ENCODE measurements at places on chromosomes 4 and X.

DNA sequence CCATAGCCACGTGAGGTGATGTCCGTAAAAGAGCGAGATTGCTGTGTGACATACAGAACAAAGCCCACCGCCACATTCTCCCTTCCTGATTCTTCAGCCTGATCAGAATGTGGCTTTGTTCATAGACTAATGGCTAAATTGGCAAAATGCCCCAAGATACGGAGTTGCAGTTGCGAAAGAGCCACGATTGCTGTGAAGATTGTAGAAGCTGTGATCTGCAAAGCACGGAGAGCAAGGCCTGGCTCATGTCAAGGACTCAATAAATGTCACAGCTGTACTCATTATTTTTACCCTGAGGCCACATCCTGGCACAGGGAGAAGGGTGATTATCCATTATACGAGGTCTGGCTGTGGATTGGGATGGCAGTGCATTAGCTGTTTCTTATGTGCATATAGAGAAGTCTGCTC is 34.2 kb downstream of the ARSD start:
- DNase-seq: no peak

- DNase-seq: no peak
Observed at GRCh38 chr4:54032558-54033135, 31.8 kb downstream of the CHIC2 start.

- no peak for DNase-seq
Observed at GRCh38 chr4:15327311-15328298, 100.2 kb upstream of the C1QTNF7 start.

DNA sequence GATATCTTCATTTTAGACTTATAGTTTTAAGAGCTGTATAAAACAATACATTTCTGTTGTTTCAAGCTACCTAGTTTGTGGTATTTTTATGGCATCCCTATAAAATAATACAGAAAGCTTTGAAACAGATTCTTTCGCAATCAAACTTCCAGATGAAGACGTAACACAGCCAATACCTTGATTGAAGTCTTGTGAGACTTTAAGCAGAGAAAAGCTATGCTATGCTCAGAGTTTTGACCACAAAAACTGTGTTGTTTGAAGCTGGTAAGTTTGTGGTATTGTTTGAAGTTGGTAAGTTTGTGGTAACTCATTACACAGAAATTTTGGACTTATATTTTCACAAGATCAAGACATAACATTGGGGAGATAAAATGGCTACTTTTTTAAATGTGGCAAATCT is 201.8 kb upstream of the UGT8 start:
- no peak for DNase-seq

- DNase-seq: no peak
Observed at GRCh38 chr4:141124224-141124623, 9.0 kb downstream of the RNF150 start.

DNA sequence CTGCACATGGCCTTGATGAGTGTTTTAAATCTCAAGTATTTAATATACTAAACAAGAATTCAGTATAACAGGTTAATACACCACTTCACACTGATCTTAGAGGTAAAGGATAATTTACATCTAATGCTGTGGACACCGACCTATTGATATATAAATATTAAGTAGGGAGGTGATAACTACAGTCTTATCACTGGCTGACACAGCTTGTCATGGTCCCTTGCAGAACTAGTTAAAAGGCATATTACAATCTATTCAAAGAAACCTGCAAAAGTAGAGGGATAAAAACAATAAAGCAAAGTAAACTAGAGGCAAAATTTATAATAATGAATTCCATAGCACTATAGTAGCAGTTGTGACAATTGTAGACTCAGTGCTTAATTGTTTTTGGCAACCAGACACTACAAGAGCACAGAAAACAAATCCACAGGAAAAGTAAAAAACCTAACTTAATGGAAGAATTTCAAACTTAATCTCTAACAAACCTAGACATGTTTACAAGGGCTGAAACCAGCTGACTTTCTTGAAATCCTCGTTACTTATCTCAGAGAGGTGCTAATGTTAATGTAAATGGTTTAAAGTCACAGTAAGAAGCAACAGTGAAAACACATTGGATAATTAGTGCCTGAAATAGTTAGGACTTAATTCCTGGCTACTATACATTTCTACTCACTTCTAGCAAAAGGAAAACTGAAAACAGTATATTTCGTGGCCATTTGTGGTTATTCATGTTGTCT is 25.0 kb downstream of the MFAP3L start:
- DNase-seq: no peak

- DNase-seq: no peak
Observed at GRCh38 chrX:123581586-123581985, 151.3 kb downstream of the THOC2 start.

GRCh38 chrX:48058621-48059295 is 12.7 kb downstream of the ZNF630 start:
- DNase-seq: no peak

DNA sequence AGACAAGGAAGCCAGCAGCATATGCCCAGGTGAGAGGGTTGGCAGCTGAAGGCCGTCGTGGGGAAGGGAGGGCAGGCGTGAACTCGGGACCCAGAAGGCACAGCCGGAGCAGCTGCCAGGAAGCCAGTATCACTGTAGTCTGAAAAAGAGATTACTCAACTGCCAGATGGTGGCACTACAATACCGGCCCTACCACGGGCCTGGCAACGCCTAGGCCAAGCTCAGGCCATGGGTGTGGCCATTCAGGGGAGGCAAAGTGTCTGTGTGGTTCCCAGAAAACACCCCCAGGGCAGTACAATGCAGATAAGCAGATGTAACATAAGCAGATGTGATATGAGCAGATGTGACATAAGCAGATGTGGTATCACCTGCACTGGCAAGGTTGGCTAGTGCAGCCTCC is 236.0 kb downstream of the AFAP1 start:
- DNase-seq: no peak

GRCh38 chrX:45233531-45233930 is 32.9 kb upstream of the DIPK2B start:
- DNase-seq: no peak

- no peak for DNase-seq
Observed at GRCh38 chr4:140059159-140059558, 94.8 kb downstream of the MAML3 start.

DNA sequence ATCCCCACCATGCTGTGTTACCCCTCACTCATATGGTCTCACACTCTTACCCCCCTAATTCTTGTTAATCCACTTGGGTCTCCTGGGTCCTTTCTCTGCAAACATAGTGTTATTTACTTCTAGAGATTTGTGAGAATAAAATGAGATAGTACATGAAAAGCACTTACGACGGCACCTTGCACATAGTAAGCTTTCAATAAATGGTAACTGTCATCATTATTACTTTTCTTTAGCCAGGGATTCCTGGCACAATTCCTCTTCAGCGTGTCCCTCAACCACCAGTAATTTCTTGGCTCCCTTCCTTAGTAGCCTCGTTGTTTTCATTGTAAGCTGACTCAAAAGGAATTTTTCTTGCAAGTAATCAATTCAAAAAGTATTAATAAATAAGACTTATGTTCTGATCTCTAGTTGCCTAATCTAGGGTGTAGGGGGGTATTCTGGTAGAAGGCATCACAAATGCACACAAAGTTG is 30.1 kb upstream of the RBMX start:
- no peak for DNase-seq

DNA sequence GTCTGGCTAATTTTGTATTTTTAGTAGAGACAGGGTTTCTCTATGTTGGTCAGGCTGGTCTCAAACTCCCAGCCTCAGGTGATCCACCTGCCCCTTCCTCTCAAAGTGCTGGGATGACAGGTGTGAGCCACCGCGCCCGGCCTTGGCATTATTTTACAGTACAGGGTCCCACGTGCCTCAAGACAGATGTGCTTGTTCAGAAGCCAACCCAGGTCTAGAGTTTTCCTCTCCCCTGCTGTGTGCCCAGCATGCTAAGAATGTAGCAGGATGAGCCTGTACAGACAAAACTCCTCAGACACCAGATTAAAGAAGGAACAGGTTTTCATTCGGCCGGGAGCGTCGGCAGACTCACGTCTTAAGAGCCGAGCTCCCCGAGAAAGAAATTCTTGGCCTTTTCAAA is 42.2 kb downstream of the CRLF2 start:
- no peak for DNase-seq

DNA sequence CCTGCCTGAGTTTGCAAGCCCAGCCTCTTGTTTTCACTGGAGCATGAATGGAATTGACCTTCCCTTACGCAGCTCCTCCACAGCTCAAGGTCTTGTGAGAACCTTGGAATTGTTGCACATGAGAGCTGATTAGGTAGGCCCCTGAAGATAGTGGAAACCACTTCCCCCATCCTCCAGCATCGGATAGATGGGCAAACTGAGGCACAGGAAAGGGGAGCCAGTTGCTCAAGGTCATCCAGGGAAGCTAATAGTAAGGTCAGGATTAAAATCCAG is 27.2 kb downstream of the PJA1 start:
- DNase-seq: no peak

GRCh38 chr4:70623323-70623722 is 5.2 kb upstream of the ENAM start:
- DNase-seq: no peak

DNA sequence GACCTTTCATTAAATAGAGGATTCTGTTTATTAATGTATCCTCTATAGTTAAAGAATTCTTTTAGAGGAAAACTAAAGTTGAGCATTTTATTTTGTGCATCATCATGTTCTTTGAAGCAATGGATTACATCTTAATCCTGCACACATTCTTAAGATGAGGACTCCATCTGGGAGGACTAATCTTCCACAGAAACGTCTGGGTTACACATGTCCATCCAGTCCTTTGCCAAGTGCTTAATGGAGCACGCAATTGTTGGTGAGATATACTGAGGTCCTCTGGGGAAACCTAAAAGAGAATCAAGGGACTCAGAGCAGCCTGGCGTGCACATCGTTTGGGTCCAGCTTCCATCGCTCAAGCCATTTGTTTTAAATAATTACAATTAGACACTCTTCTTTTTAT is 115.1 kb upstream of the SFRP2 start:
- no peak for DNase-seq

DNA sequence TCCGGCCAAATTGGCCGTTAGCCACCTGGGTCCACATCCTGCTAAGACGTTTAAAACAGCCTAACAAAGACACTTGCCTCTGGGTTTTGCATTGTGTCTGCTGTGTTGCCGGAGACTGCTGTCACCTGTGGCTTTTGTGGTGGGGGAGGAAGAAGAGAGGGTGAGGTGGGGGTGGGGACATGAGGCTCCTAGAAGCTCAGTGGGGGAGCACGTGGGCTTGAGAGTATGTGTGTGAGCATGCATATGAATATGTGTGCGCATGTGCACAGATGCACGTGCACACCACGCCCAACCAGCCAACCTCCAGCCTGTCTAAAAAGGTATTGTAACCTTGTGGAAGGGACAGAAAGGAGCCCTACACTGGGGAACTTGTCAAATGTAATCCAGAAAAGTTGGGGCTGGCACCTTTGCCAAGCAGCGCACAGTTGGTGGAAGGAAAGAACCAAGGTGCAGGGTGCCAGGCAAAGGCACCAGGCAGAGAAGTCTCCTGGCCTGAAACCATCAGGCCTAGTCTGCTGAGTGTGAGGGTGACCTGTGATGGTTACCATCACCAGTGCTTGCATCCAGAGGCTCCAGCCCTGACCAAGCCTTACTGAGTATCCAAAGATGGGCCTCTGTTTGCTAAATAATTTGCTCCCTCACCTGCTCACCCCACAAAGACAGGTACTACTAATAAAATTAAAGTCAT is 10.1 kb upstream of the SASH3 start:
- no peak for DNase-seq

GRCh38 chr4:153546280-153546679 is 80.1 kb downstream of the TMEM131L start:
- no peak for DNase-seq

DNA sequence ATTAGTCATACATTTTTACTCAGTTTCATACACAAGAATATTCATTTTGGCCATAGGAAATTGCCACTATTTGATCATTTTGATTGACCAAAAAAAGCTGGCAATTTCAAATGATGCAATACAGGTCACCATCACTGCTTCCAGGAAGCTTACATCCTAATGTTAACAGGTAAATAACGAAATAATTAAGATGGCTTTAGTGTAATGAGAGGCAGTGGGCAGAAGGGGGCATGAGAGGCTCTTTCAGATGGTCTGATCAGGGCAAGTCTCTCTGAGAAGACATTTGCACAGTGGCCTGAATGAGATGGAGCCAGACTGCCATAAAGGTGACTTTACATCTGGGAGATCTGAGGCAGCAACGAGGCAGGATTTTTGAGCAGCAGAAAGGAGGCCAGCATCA is 170.7 kb downstream of the SLIT2 start:
- DNase-seq: no peak

DNA sequence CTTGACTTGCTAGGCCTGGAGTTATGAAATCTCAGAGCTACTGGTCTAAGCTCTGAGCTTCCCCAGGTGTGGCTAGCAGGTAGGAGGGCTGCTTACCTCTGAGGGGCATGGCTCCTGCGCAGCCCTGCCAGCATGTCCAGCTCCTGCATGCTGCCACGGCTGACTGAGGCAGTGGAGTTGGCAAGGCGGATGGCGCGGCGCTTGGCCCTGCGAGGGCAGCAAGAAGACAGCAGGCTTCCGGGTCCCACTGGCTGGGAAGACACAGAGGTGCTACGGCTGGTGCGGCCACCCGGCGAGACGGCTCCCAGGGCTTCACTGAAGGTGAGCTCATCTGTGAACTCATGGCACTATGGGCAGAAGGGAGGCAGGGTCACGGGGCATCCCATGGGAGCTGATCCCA is 5.7 kb downstream of the KCND1 start:
- DNase-seq: no peak

DNA sequence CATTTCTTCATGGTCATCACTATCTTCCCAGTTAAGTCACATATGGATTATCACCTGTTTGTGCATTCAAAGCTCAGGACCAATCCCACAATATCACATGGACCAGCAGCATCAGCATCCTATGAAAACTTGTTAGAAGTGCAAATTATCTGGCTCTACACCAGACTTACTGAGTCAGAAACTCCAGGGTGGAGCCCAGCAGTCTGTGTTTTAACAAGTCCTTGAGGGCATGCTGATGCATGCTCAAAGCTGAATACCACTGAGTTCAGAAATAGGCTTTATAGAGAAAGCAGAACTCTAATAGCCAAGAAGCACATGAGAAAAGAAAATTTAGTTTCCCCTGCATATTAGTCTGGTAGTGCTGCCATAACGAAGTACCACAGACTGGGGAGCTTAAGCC is 62.4 kb upstream of the GABRQ start:
- no peak for DNase-seq

DNA sequence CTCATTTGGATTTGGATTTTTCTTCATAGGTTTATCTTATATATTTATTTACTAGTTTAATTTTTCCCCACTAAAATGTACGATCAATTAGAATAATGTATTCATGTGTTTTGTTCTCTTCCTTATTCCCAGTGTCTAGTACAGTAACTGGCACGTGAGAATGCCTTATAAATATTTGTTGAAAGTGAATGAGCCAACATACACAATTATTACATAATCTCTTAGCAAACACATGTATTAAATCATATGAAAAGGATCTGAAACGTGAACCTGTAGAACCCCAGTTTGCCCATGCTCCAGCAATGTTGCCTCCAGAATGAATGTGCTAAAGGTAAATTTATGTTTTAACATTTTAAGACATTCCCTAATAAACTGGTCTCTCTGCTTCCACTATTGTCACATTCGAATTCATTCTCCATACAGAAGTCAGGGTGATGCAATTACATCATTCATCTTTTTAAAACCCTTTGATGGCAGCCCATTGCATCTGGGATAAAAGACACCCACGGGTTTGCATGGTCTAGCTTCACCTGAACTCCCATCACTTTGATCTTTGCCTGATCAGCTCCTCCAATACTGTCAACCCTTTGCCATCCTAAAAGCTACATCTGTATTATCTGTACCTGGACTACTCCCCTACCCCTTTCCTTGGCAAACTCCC is 30.7 kb upstream of the AREG start:
- DNase-seq: no peak

Data from stimulated activated CD4-positive, alpha-beta T cell treated with anti-CD3 and anti-CD28 coated beads, Interleukin-1b, Interleukin-23, amount 100 ng/mL, for 24 hours (primary cell).